Stimulated activated CD8-positive, alpha-beta memory T cell treated with anti-CD3 and anti-CD28 coated beads, Interleukin-4, amount 100 ng/mL, for 24 hours (primary cell): ENCODE measurements at places on chromosomes 16 and 17.

DNA sequence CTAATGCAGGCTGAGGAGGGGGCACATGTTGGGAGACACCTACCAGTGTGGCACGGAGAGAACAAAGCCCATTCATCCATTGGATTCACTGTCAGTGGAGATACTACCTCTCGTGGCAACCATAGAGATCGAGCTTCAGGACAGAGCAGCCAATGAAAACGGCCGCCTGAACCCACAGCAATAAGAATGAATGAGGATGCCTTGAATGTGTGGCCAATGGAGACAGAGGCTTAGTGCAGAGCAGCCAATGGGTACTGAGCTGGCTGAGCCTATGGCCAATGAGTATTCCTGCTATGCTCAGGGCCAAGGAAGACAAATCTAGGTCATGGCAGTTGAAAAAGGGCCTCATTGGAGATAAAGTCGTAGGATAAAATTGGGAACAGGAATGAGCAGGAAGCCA, 10.9 kb downstream of the ARHGEF15 start:
- no peak for DNase-seq

DNA sequence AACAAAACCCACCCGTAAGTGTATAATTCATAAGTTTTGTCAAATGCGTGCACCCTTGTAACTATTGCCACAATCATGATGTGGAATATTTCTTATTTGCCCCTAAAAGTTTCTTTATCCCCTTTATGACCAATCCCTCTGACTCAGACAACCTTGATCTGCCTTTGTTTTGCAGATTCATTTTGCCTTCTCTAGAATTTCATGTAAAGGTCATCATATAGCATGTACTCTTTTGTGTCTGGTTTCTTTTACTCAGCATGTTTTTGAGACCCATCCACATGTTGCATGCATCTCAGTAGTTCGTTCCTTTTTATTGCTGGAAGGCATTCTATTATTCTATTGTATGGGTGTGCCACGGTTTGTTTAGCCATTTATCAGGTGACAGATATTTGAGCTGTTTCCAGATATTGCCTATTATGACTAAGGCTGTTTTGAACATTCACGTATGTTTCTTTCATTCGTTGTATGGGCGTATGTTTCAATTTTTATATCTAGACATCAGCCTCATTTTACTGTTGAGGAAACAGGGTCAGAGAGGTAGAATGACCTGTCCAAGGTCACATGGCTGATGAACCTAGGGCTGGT, 192.4 kb downstream of the RAB11FIP4 start:
- no peak for DNase-seq

- DNase-seq: no peak
These were observed 106.2 kb downstream of the N4BP1 start for GRCh38 chr16:48503779-48504178.

- DNase-seq: no peak
These were observed 56.1 kb upstream of the SOX9 start for GRCh38 chr17:72064606-72065193.

DNA sequence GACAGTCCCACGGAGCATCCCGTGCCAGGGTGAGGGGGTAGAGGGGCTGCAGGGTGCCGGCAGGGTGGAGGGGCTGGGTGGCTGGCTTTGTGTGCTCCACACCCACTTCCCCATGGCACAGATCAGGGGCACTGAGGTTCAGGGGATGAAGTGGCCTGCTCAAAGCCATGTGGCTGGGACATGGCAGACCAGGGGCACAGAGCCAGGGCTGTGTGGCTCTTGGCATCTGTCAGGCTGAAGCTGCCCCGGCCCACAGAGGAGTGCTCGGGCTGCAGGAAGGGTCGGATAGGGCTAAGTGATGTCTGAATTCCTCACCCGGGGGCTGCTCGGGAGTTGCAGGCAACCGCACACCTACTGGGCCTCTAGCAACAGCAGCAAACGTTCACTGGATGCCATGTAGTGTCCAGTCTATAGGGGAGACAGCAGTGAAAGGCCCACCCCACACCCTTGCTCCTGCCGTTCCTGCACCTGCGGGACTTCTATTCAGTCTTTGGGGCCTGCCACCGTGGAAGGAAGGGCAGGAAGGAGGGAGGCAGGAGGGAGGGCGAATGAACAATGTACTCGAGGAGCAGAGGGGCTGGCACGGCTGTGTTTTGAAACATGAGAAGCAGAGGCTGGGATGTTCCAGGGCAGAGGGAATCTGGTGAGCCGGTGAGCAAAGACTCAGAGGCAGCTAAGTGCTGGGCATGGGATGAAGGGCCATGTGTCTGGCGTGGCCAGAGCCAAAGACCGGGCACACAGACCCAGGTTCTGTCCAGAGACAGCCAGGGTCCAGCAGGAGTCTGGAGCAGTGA, 15.1 kb downstream of the SLC5A10 start:
- no peak for DNase-seq

DNA sequence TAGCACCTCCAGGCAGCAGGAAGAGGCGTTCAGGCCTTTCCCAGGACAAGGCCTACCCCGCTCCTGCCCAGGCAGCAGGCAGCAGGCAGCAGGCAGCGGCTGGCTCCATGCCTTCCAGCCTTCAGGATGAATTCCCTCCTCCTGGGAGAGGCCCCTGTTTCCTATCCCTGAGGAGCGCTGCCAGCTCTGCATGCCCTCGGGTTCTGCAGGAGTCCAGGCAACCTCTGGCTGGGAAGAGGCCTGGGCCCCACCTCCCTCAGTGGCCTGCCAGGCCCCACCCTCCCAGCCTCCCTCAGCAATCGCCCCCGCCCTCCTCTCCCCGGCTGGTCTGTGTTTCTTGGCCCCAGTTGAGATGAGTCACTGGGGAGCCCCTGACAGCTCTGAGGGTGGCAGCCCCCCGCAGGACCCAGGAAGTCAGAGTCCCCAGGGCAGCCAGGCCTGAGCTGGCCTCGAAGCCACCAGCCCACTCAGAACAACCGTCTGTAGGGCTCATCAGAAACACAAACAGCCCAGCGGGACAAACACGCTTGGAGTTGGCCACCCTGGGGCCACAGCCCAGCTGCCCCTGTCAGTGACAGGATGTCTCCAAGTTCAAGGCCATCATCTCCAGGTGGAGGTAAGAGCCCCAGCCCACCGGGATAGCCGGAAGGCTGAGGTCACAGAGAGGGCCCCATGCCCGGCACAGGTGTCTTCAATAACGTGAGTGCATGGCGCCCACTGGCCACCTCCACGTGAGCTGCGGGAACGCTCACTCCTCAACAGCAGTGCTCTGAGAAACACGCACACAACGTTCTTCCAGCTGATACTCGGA, 39.5 kb upstream of the CIBAR2 start:
- no peak for DNase-seq

GRCh38 chr16:4077174-4077649, 39.0 kb downstream of the ADCY9 start:
- no peak for DNase-seq

GRCh38 chr17:4607261-4607741, 23.0 kb downstream of the SMTNL2 start:
- DNase-seq: no peak

DNA sequence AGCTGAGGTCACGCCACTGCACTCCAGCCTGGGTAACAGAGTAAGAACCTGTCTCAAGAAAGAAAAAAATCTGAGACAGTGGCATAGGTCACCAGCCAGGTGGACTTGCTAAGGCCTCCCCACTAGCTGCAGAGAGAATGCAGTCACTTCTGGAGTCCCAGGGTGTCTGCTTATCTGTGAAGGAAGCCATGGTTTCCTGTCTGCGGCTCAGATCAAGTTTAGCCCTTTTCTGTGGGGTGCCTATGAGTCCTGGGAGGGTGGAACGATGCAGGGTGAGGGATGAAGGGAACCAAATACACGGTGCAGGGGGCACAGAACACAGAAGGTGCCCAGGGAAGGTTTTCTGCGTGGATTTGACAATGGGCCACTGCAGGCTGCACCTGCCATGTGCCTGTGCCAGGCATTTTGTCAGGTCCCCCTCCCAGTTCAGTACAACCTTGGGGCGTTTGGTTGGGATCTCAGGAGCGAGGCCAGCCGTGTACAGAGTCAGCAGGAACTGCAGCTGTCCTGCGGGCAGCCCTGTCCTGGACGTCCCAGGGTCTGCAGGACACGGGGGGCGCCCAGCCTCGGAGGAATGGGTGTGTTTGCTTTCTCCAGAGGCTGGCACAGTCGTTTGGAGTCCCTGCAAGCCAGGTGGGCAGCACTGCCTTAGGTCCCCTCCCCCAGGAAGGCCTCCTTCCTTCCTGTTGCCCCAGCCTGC, 41.8 kb downstream of the RAB11FIP4 start:
- DNase-seq: no peak

GRCh38 chr17:74316220-74316619, 9.8 kb upstream of the KIF19 start:
- DNase-seq: no peak

GRCh38 chr17:80104321-80104955, 3.1 kb downstream of the GAA start:
- DNase-seq: no peak

DNA sequence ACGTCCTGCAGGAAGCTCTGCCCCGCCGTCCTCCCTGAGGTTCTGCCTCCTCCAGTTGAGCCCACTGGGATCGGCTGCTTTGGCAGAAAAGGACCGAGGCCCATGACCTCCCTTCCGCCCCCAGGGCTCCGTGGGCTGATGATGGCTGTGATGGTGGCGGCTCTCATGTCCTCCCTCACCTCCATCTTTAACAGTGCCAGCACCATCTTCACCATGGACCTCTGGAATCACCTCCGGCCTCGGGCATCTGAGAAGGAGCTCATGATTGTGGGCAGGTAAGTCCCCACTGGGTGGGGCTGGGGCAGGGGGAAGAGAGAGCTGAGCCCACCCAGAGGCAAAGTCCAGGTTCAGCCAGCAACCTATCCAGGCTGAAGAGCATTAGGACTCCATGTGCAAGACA, 61.1 kb downstream of the SLC5A11 start:
- DNase-seq: no peak

DNA sequence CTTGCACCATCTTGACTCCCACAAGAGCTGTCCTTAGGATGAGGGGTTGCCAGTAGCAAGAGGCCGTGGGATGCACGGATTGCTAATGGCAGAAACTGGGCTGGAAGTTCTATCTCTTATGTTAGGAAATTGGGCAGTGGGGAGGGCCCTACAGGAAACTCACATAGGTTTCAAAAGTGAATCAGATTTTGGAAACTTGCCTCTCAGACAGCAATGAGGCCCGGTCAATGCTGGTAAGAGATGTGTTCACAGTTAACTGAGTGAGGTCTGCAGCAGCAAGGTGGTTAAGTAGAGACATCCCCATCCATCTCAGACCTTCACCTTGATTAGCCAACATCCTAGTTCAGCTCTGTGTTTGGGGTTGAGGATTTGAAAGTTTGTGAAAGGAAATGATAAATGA, 164.7 kb downstream of the ABCA8 start:
- DNase-seq: no peak

- DNase-seq: no peak
These were observed 91.5 kb upstream of the COX10 start for GRCh38 chr17:13977837-13978236.

DNA sequence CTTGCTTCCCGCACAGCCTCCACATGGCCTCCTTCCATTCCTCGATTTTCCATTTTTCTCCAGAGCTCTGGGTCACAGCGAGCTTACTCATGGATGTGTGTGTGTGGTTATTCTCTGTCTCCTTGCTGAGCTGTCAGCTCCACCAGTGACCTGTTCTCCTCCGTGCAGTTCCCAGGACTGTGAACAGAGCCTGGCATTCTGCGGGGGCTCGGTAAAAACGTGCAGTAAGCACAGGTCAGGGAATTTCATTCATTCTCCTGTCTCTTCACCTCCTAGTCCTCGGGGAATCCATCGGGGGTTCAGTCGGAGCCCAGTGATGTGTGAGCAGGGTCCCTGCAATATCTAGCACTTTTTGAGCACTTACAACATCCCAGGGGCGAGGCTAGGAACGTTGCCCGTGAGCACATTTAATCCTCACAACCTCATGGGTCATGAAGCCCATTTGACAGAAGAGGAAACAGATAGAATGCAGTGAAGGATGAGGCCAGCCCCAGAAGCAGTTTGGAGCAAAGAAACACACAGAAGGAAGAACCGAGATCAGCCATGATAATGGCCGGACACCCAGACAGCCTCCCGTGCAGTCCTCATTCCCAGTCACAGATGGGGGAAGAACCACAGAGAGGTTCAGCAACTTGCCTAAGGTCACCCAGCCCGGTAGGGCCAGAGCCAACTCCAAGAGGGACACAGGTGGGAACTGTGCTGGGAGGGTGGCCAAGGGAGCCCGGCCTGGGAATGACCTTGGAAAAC, 183.2 kb upstream of the GSE1 start:
- DNase-seq: no peak

DNA sequence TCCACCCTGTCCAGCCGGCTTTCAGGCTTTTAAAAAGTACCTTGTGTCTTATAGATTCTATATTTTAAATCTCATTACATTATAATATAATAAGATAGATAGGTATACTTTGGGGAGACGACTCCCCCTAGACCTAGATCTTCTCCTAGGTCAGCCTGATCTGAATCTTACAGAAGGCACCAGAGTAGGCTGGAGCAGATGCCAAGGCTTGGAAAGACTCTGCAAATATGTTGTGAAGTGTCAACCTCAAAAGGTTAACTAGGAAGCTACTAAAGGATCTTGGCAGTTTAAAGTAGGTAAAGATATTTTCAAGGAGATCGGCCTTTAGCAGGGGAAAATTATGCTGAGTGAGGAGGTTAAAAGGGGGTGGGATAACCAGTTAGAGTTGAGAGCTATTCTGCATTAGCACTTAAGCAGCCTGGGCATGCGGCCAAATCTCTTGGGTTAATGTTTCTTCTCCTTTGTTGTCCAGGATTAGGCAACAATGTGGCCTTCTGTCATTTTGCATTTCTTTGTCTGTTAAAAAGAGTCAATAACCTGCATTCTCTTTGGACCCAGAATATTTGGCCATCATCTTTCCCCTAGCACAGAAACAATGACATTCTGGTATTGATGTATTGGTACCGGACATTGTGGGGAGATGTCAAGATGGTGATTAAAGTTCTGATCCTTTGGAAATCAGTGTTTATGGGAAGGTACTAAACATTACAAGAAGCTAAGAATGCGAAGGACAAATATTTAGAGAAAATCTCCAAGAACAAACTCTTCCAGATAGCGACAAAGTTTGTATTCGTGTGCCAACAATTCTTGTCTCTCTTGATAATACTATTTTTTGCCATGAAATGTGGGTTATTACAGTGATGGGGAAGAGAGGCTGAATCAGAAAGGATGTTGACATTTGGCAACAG, 51.2 kb upstream of the DHX40 start:
- no peak for DNase-seq

GRCh38 chr17:21131137-21131536, 4.4 kb downstream of the DHRS7B start:
- no peak for DNase-seq

- DNase-seq: no peak
These were observed 5.3 kb upstream of the TMEM100 start for GRCh38 chr17:55727920-55728319.

GRCh38 chr17:12509801-12510200, 155.9 kb upstream of the MYOCD start:
- no peak for DNase-seq
